ENCODE measurements at places on chromosomes 4 and X. TPM values are rescaled to one million over a fixed set of nuclear protein-coding genes. Genes with fewer than 3 reads are reported as not detected.

The PABPC4L gene
- total RNA-seq = 3.1 TPM

The USP27X gene
- total RNA-seq = 4.5 TPM

The GRPR gene
- total RNA-seq = 4.7 TPM

The CC2D2A gene
- total RNA-seq = 31.2 TPM

The GBA3 gene
- total RNA-seq = not detected

The GDPD2 gene
- not detected for total RNA-seq

The CD38 gene
- total RNA-seq = not detected

The STOX2 gene
- 0.19 TPM for total RNA-seq

The PRPS2 gene
- 18.5 TPM for total RNA-seq

The ARMCX2 gene
- total RNA-seq = 60.4 TPM

The MGST2 gene
- 29.9 TPM for total RNA-seq

The ELOVL6 gene
- total RNA-seq = 9.0 TPM

The PHOX2B gene
- total RNA-seq = not detected

The DUSP21 gene
- total RNA-seq = not detected

The PPA2 gene
- 68.2 TPM for total RNA-seq

The PAGE3 gene
- not detected for total RNA-seq

The F11 gene
- not detected for total RNA-seq

The H2BW1 gene
- not detected for total RNA-seq

The HTR2C gene
- total RNA-seq = not detected

The SOWAHD gene
- total RNA-seq = 1.5 TPM

The PFKFB1 gene
- not detected for total RNA-seq

The UGT2B15 gene
- not detected for total RNA-seq

The CNKSR2 gene
- total RNA-seq = 2.5 TPM

The OTC gene
- total RNA-seq = not detected

The ZGRF1 gene
- 6.8 TPM for total RNA-seq

The MAPK10 gene
- 19.2 TPM for total RNA-seq

All from osteocyte (in vitro differentiated cells).